ENCODE measurements at places on chromosomes 2 and 18.
A peak's percentile ranks its signal among the peaks of the same experiment; 100 is the strongest.

DNA sequence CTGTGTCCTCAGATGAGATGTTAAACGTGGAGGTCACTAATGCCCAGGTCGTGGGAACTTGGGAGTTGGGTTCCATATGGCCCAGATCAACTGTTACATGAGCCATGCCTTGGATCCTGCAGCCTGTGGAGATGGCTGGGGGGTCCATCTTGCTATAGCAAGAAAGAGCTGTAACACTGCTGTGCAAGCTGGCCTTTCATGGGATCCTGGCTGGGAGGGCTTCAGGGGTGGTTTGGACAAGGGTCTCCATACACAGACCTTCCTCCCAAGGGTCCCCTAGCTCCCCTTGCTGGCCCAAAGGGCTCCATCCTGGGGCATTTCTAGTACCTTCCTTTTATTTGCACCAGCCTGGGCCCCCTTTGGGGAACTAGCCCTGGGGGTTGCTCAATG is 337.7 kb downstream of the DYSF start:
- no peak for DNase-seq

- DNase-seq: no peak
Observed at GRCh38 chr18:7813131-7813530, 246.0 kb downstream of the PTPRM start.

DNA sequence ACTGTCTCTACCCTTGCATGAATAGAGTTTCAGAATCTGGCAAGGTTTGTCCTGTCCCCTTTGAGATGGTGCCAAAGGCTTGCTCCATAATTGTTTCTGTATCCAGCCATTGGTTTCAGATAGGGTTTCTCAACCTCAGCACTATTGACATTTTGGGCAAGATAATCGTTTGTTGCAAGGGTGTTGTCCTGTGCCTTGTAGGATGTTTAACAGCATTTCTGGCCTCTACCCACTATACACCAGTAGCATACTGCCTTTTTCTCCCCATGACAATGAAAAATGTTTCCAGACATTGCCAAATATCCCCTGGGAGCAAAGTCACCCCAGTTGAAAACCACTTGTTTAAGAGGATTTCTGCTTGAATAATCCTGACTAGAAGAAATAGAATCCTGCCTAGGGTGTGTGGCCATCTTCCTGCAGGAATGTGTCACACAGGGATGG is 126.8 kb downstream of the CDC42EP3 start:
- DNase-seq: no peak

GRCh38 chr2:188046437-188046836 is 245.2 kb upstream of the GULP1 start:
- no peak for DNase-seq

DNA sequence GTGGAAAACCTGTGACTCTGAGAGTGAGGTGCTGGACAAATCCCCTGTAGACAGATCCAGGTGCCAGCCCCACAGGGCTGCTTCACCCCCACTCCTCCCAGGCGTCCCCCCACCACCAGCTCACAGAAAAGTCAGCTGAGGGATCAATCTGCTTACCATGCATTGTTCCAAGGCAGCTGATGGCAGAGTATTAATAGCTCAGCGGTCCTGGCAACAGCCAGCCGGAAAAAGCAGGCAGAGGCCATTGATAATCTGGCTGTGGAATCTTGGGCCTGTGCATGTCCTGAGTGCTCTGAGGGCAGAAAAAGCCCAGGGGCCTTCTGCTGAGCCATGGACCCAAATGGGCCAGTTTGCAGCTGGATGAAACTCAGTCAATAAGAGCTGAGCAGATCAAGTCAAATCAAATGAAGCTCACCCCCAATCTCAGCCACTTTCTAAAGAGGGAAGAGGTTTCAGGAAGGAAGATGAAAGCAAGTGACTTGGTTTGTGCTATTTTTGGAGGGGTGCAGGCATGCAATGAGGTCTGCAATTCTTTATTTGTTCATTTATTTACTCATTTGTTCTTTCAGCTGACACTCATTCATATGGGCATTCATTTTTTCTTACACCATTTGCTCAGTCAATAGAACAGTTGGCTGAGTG is 63.4 kb downstream of the GYPC start:
- no peak for DNase-seq

DNA sequence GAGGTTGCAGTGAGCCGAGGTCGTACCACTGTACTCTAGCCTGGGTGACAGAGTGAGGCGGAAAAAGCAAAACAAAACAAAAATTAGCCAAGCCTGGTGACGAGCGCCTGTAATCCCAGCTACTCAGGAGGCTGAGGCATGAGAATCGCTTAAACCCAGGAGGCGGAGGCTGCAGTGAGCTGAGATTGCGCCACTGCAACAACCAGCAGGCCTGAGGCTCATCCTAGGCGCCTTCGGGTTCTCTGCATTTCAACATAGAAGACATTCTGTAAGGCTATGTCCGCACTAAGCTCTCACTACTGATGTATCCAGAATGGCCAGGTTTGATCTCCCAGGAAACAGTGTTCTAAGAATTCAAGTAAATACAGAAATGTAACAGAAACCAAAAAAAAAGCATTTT is 23.5 kb downstream of the PTPN2 start:
- DNase-seq: no peak

GRCh38 chr2:157216286-157216965 is 41.1 kb upstream of the GALNT5 start:
- no peak for DNase-seq

- DNase-seq: no peak
Observed at GRCh38 chr18:55515941-55516710, 71.9 kb downstream of the TCF4 start.

- no peak for DNase-seq
Observed at GRCh38 chr2:7437141-7437540, 519.9 kb downstream of the RNF144A start.

DNA sequence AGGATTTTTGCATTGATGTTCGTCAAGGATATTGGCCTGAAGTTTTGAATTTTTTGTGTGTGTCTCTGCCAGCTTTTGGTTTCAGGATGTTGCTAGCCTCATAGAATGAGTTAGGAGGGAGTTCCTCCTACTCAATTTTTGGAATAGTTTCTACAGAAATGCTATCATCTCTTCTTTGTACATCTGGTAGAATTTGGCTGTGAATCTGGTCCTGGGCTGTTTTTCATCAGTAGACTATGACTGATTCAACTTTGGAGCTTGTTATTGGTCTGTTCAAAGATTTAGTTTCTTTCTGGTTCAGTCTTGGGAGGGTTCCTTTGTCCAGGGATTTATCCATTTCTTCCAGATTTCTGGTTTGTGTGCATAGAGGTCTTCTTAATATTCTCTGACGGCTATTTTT is 166.7 kb downstream of the ST6GAL2 start:
- no peak for DNase-seq

GRCh38 chr18:35797948-35798347 is 174.5 kb upstream of the RMP24 start:
- no peak for DNase-seq

GRCh38 chr2:48248251-48248933 is 281.6 kb upstream of the STON1 start:
- no peak for DNase-seq

GRCh38 chr2:36800381-36800780 is 103.9 kb downstream of the VIT start:
- no peak for DNase-seq

- no peak for DNase-seq
Observed at GRCh38 chr2:45928946-45929345, 277.5 kb downstream of the PRKCE start.

- no peak for DNase-seq
Observed at GRCh38 chr2:232779465-232779864, 3.1 kb upstream of the KCNJ13 start.

GRCh38 chr2:45778720-45779171 is 127.3 kb downstream of the PRKCE start:
- no peak for DNase-seq

DNA sequence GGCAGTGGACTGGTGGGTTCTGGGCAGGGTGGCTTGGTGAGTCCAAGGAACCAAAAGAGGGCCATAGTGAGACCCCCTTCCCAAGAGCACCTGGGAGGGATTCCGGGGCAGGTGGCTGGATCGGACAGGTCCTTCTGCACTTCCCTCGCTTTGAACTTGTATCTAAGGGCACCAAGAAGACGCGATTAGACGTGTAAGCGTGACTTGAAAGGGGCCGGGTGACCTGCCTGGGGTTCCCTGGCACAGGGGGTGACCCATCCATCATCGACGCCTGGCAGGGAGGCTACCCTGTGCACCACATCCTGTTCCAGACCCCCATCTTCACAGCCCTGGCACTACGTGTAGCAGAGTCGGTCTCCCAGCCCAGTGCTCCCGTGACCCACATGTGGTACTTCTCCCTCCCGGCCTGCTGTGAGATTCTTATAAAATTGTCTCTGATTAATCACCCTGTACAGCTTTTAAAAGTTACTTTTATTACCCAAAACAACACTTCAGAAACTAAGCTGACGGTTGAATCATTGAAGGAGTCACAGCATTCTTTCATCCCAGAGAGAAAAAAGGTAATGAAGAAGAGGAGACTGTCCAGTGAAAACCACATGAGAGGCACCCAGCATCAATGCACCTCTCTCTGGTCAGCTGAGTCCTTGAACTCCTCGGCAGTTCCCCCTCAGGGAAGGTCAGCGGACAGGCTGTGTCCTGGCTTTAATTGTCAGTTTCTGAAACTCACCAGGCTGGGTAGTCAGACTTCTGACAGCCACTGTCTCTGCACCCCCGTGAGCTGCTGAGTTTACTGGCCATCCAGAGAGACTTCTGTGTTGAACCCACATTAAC is 13.0 kb downstream of the SH3BP4 start:
- DNase-seq: no peak

DNA sequence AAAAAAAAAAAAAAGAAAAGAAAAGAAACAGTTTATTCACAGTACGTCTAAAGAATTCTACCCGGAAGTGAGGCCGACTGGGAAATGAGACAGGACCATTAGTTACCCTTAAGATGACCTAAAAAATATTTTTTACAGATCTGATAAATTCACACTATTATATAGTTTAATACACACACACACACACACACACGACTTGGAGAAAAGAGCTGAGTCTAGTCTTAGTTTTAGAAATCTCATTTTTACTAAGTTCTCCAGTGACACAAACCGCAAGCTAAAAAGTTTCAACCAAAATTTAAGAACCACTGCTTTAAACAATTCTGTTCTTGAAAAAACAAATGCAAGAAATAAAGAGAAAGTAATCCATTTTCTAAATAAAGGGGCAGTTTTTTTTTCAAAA is 27.1 kb downstream of the ST3GAL5 start:
- no peak for DNase-seq

- DNase-seq: no peak
Observed at GRCh38 chr2:54830546-54830945, 107.1 kb downstream of the EML6 start.

DNA sequence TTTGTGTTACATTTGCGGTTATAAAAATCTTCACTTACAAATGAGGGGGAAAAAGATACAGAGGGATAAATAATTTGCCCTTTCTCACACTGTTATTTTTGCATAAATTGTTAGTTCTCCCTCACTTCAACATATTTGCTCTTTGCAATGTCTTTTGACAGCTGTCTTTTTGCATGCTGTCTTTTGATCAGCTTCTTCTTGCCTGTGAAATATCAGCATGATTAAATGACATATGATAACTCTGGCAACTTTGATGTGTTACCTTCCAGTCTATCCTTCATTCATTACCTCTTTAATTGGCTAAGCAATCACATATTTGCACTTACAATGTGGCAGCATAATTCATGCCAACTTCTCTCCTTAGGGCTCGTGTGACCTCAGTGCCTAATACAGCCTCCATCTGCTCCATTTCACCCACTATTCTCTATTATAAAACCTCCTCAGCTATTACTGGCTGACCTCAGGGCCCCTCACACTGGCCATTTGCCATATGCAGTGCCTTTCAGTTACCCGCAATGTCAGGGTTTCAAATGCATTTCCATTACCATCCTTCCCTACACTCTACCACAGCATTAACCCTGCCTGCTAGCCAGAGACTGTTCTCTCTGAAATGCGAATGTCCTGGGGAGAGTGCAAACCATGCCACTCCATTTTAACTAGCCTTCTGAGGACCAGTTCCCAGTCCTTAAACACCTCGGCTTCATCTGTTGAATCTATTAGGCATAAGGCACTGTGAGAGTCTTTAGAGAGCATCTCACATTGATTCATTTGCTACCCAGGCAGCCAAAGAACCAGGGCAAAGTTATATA is 1056.6 kb upstream of the CHAC2 start:
- DNase-seq: no peak

DNA sequence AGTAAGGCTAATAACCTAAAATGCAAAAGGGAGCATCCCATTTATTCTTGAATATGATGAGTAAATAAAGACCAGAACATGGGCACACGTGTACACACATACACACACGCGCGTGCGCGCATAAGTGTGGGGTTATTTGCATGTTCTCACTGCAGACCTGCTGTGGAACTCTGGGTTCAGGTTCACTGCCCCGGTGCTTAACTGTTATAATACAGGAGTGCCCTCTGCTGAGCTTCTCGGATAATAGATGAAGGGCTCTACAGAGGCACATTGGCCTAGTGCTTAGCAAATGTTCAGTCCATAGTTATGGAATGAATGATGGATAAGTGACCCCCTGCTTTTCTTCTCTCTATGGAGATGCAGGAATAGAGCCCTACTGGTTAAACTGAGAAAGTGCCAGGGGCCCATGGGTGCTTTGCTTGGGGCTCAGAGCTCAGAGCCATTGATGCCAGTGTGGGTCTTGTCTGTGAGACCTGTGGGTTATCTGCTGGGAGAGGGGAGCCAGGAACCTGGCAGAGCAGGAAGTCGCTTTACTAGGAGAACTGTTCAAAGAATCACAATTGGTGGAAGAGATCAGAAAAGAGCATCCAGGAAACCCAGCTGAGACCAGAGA is 3.6 kb upstream of the ARL4C start:
- peak; percentile 53 for DNase-seq

DNA sequence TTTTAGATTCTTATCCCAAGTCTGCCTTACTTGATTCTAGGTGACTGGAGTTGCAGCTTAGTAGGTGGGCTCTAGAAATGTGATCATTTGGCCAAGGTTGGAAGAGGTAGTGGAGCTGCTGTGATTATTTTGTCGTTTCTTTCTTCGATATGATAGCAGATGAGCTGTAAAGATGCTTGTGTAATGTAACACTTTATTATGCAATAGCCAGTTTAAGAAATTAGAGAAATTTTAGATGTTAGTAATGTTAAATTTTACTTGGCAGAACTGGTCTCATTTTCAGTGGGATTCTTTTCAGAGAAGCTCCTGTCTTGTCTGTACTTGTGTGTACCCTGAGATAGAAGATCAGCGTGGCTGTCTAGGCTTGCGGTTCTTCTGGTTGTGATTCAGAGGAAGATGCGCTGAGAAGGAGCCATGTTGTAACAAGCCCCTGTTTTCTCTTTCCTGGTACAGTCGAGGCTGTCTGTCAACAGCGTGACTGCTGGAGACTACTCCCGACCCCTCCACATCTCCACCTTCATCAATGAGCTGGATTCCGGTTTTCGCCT is 9.3 kb downstream of the TSN start:
- DNase-seq: no peak

GRCh38 chr2:239692362-239692851 is 291.6 kb upstream of the HDAC4 start:
- DNase-seq: no peak
